A673 (cell line): ENCODE measurements at places on chromosomes 16 and 17. TPM values are rescaled to one million over a fixed set of nuclear protein-coding genes. Genes with fewer than 3 reads are reported as not detected.

The KRT222 gene
- not detected in 2 replicates for total RNA-seq

The CD300A gene
- not detected in 2 replicates for total RNA-seq

The SNAI3 gene
- total RNA-seq: not detected in 2 replicates

The KRT31 gene
- total RNA-seq: not detected in 2 replicates

The GNAO1 gene
- 0.37 TPM in 1 of 2 replicates, not detected in the other for total RNA-seq

The FN3K gene
- 6.7 and 8.0 TPM in 2 replicates for total RNA-seq
